Mesothelial cell of epicardium (in vitro differentiated cells): ENCODE measurements at places on chromosomes 7 and 10.

DNA sequence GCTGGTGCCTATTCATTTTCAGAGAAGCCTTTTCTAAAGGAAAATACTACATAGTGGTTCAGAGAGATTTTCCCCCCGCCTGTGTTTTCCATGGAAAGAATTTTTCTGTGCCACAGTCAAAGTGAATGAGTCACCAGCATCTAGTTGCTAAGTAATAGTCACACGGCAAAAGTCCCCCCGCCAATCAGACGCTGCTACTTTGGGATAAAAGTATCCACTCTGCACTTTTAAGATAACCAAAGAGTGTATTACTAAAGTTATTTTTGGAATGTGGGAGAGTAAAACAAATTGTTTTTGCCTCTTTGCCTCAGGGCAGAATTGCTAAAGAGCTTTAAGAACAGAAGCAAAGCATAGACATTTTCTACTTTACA lies 23.5 kb downstream of the ABLIM1 start:
- peak; percentile 33 for DNase-seq

DNA sequence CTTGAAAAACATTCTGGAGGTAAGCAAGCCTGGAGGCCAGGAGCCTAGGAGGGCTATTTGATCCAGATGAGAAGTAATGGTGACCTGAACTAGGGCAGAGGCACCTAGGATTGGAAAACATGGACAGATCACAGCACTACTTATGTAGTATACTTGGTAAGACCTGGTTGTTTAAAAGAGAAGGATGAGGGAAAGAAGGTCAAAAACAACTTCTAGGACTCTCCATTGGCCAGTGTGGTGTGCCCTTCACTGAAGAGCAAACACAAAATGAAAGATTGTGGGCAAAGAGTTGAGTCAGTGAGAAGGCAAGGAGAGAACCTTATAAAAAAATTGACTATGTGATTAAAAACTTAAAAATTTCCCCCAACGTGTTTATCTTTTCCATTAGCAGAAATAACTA lies 14.3 kb downstream of the ANKRD1 start:
- no peak for DNase-seq

DNA sequence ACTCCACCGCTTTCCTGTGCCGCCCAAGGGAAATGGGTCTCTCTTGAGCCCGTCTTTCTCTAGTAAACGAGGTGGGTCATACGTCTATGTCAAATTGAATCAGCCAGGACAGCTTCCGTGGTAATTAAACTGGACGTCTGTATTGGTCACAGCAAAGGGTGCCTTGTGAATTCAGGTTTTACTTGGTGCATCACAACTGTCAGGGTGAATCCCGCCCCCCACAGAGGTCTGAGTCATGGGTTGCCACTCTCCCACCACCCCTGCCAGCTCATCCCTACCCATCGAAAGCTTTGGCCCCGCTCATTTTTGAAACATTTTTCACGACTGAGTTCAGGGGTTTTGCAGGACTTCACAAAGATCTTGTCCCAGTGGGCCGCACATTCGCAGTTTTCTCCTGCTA lies 8.0 kb upstream of the SP8 start:
- no peak for DNase-seq

GRCh38 chr7:121202834-121203233 lies 126.0 kb upstream of the WNT16 start:
- no peak for DNase-seq

DNA sequence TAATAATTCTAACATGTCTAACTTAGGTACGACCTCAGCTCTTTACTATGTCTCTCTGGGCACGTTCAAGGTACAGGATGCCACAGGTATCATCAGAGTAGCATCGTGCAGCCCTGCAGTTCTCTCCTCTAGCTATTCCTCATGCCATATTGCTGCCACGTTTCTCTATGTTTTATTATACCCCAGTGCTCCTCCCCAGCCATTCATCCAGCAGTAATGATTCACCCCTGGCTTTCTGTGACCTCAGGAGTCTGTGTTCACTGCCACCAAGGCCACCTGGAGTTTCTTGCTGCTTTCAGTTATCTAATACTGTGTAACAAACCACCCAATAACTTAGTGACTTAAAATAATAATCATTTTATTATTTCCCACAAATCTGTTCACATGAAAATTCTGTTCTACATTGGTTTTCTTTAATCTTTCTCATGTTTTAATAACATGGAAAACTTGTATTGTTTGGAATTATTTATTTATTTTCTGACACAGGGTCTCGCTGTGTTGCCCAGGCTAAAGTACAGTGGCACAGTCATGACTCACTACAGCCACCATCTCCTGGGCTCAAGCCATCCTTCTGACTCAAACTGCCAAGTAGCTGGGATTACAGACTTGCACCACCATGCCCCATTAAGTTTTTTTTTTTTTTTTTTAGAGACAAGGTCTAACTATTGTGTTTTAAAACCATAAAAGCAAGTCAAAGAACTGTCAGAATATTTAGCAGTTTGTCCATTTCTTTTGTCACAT lies 21.8 kb downstream of the REEP3 start:
- DNase-seq: no peak

DNA sequence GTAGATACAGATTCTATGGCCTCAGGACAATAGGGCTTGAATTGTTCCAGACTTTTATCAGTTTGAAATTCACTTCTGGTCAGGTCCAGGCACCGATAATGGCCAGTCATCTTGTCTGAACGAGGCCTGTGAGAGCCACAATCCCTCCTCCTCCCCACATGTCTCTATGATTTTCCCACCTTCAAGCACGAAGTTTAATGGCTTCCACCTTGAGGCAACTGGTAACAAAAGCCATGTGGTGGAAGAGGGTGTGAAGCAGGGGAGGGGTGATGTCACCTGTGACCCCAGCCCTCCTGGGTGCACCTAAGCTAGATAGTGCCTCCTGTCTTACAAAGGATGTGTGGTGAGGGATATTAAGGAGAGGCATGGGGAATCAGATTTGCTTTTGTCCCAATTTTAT lies 89.2 kb downstream of the PCGF5 start:
- DNase-seq: no peak

GRCh38 chr7:4815609-4816418 lies 40.4 kb downstream of the AP5Z1 start:
- no peak for DNase-seq

DNA sequence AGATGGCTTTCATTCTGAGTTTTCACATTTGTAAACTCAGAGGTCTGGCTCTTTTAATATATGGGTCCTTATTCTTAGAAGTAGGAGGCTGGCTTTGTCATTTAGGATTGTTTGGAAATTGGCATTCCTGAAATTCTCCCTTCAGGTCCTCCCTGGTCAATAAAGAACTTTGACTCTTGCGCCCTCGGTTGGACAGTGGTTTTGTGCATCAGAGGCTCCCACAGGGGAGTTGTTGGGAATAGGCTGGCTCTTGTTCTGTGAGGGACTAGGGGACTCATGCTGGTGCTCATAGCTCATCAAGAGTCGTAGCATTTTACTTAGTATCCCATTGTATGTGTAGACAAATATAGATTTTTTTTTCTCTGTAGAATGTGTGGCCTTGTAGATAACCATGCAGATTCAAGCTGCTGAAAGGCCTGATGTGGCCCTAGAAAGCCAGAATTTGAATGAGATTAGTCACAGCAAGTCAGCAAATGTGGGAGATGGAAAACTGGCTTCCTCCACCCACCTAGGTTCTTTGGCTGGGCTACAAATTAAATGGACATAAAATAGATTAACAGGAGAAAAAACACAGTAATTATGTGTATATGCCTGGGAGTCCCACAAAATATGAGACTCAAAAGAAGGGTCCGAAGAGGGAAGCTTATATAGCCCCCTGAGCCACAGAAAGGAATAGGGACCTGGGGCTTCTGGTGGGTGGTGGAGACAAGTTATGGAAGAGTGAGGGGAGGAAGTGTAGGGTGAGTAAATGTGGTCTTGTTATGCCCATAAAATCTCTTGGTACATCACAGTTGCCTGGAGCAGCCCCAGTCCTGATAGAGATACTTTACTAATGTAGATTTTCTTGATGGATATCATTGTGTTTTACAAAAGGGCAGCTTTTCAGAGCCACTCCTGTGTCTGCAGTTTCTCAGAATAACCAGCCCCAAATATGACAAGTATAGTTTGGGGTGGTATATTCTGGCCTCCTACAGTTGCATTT lies 94.6 kb upstream of the BTBD16 start:
- no peak for DNase-seq

DNA sequence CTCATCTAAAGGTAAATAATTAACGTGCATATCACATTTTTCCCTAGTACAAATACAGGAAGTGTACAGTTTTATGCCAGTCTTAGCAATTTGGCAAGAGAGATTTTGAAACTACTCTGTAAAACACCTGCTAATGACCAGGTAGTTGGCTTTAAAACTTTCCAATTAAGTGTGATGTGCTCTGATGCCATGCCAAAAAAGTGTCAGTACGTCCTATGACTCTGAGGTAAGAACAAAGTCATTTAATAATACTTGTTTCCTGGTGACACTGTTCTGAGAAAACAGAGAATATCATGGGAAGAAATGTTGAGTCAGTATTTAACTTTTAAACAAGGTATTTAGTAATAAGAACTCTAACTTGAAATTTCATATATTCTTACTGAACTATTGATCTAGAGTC lies 9.6 kb downstream of the PDZD8 start:
- DNase-seq: no peak

GRCh38 chr10:7480742-7481367 lies 70.0 kb upstream of the SFMBT2 start:
- no peak for DNase-seq

DNA sequence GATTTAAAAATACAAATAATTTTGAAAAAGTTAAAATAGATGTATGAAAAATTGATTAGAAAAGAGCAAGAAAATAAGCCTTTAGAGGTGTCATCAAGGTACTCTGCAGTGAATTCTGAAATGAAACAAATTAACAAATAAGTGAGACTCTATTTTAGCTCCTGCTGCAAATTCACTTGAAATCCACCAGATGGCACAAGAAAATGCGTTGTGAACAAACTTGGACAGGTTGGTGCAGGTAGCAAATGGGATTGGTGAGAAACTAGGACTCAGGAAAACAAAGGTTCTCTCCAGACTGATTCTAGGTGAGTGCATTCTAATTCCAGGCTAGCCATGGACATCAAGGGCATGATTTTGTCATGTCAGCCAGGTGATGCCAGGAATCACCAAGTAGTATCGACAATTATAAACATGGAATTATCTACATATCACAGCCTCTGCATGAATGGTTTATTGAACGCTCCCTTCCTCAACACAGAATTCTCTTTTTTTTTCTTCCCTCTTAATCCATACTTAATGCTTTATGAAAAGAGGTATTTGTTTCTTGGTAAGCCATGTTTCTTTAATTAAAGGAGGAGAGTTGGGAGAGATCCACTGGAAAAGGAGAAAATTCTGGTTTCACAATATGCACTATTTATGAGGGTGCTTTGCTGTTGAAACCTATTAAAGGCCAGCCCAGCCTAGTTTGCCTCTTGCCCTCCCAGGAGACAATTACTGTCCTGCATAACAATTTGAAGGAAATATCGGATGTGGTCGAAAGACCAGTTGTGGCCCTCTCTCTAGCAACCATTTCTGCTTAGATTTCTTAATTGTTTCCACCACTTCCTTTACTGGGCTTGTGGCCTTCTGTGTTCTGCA lies 118.1 kb downstream of the ZNF365 start:
- no peak for DNase-seq

DNA sequence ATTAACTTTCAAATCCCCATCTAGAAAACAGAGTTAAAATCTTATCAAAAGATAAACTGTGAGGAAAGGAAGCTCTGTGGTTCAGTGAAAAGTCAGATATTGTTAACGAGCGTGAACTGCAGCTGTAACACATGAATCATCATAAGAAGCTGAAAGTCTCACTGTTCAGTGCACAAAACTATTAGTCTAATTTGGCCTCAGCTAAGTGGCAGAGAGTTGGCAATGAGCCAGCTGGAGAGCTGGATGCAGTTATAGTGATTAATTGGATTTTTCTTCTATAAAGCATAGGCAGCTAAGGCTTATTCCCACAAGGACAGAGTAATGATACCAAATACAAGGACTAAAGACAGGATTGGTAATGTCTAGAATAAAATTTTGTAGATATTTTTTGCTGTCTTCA lies 101.1 kb upstream of the ABCB5 start:
- peak; percentile 57 for DNase-seq

- DNase-seq: no peak
Measured at GRCh38 chr7:56483861-56484550, 367.8 kb upstream of the NUPR2 start.

- DNase-seq: no peak
Measured at GRCh38 chr10:132192076-132192975, 5.6 kb downstream of the DPYSL4 start.

GRCh38 chr10:112855134-112855533 lies 94.9 kb upstream of the TCF7L2 start:
- no peak for DNase-seq

- no peak for DNase-seq
Measured at GRCh38 chr10:132410779-132411532, 14.0 kb downstream of the PWWP2B start.

- no peak for DNase-seq
Measured at GRCh38 chr7:100413346-100413745, 15.2 kb downstream of the ZCWPW1 start.

- DNase-seq: no peak
Measured at GRCh38 chr10:1550291-1550595, 187.1 kb downstream of the ADARB2 start.

DNA sequence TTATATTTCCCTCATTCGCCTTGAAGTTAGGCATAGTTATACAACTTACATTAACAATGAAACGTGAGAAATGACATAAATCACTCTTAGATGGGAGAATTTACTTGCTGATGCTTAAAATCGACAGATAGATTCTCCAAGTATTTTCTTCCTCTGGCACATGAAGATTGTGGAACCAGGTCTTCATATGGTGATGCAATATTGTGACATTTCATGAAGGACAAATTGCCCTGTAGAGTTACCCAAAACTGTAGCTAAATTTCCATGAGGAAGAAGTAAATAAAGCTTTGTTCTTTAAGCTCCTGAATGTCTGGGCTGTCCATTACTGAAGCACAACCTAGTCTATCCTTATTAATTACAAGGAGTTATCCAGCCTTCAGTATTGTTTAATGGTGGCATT lies 353.1 kb downstream of the THSD7A start:
- DNase-seq: no peak

DNA sequence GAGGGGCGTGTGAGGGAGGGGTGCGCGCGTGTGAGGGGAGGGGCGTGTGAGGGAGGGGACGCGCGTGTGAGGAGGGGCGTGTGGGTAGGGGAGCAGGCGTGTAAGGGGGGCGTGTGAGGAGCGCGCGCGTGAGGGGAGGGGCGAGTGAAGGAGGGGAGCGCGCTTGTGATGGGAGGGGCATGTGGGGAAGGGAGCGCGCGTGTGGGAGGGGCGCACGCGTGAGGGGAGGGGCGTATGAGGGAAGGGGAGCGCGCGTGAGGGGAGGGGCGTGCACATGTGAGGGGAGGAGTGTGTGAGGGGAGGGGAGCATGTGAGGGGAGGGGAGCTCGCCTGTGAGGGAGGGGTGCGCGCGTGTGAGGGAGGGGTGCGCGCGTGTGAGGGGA lies 19.1 kb downstream of the MXI1 start:
- DNase-seq: peak; percentile 89

- DNase-seq: no peak
Measured at GRCh38 chr10:31912898-31913850, 15.5 kb downstream of the ARHGAP12 start.

DNA sequence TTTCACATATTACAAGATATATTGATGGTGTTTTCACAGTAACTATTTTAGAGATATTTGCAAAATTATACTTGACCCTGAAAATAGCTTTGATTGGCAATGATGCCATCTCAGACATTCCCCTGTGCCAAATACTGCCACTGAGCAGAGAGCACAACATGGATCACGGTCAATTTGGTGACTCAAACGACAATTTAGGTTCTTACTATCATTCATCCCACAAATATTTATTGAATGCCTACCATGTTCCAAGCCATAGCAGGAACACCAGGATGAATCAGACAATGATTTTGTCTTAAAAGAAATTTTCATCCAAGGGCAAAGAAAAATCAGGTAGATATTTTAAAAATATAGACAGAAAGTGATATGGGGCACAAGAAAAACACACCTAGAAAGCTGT lies 153.2 kb upstream of the ADO start:
- DNase-seq: no peak
